Suppressor macrophage treated with lipopolysaccharide for 1 hour (primary cell): ENCODE measurements at places on chromosomes 12 and 14.

DNA sequence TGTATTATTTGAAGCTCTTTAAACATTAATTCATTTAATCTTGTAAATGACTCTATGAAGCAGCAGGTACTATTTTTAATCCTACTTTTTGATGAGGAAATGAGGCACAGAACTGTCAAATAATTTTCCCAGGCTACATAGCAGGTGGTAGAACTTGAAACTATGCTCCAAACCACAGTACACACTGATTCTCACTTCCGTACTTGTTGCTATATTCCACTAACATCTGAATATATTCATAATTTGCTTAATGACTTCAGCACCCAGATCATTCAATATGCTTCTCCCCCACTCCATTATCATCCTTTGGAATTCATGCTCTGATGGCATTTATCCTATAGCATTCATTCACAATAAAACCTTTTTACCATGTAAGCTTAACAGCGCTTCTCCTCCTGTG is 4.9 kb downstream of the ERGIC2 start:
- no peak for DNase-seq

DNA sequence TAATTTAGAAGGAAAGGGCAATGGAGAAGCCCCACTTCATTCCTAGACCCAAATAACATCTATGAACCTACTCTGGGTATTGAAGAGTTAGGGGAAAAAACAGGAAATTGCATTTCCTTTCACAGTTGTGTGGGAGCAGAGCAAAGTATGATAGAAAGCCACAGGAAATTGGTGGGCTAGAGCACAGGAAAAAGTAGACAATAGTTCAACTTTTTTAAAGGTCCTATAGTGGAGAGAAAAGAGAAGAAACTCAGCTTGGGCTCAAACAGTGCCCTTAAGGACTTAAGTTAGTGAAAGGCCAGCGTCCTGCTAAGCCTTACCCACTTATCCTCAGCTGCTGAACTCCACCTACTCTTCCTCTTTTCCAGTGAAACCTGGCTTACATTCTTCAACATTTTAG is 258.1 kb downstream of the DPY19L2 start:
- DNase-seq, result peak; percentile 24

DNA sequence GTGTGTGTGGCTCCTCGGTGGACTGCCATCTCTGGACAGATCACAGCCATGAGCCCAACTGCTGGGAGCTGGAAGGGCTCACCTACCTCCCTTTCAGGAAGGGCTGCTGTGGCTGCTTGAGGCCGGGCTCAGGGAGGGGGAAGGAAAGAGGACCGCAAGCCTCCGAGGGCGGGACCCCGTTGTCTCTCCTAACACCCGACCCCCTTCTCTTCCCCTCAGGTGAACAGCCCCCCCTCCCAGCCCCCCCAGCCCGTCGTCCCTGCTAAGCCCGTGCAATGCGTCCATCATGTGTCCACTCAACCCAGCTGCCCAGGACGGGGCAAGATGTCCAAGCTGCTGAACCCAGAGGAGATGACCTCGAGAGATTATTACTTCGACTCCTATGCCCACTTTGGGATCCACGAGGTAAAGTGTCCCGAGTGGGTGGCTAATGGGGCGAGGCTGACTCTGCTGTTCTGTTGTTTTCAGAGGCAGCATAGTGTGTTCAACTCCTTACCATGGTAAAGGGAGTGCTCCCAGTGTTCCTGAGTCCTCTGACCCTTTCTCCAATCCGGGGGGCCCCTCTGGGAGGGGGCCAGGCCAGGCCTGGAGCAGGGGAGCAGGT is 49.5 kb downstream of the PRMT8 start:
- no peak for DNase-seq

- DNase-seq, result no peak
Observed at GRCh38 chr14:52741865-52742264, 11.9 kb downstream of the STYX start.

DNA sequence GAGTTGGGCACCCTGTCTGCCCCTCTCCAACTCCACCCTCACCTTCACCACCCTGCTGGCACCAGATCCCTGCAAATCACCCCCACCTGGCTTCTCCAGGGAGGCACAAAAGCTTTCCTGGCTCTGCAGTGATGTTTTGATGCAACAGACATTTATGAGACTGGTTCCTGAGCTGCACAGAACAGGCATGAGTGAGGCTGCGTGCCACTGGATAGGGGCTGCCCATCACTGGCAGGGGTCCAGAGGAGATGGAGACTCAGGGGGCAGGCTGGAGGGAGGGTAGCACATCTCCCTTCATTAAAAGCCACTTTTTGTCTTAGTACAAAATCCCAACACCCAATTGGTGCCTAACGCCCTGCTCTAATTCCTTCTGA is 17.3 kb upstream of the ZDHHC22 start:
- no peak for DNase-seq
